D341Med (cell line): ENCODE measurements at places on chromosomes 16 and 17.

GRCh38 chr17:5381542-5381941 is 37.9 kb downstream of the NUP88 start:
- no peak for DNase-seq

- no peak for DNase-seq
Observed at GRCh38 chr17:57574040-57574513, 171.0 kb downstream of the CCDC182 start.

DNA sequence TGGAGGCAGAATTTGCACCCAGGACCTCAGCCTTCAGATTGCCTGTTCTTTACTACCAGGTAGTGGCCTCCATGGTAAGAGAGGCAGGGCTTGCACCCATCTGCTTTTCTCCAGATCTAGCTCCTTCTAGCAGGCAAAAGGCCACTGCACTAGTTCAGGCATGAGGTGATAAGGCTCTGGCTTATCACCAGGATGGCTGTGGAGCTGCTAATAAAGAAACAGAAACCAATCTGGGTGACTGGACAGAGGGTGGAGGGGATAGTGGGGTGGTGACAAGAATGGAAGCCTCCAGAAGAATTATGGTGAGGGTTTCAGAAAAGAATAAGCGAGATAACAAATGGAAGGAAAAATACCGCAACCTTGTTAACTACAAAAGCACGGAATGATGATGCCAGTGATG is 15.5 kb upstream of the SUPT4H1 start:
- no peak for DNase-seq

DNA sequence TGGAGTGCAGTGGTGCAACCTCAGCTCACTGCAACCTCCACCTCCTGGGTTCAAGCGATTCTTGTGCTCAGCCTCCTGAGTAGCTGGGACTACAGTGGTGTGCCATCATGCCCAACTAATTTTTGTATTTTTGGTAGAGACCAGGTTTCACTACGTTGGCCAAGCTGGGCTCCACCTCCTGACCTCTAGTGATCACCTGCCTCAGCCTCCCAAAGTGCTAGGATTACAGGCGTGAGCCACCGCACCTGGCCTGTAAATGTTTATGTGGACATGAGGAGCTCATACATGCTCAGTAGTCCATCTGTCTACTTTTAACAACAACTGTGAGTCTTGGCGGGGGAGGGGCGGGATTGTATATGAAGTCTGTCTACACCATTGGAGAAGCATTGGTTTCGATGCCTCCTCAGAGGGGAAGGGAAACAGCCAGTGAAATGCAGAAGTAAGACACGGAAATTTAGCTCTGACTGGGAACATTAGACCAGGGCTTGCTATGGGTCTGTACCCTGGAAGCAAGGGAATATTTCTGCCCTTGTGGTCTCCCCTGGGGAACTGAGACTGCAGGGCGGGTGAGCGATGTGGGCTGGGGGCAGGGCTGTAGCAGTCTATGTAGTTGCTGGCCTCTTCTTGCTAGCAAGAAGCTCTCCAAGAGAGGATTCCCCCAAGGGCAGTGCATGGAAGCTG is 9.3 kb downstream of the NUBP1 start:
- DNase-seq, result no peak

DNA sequence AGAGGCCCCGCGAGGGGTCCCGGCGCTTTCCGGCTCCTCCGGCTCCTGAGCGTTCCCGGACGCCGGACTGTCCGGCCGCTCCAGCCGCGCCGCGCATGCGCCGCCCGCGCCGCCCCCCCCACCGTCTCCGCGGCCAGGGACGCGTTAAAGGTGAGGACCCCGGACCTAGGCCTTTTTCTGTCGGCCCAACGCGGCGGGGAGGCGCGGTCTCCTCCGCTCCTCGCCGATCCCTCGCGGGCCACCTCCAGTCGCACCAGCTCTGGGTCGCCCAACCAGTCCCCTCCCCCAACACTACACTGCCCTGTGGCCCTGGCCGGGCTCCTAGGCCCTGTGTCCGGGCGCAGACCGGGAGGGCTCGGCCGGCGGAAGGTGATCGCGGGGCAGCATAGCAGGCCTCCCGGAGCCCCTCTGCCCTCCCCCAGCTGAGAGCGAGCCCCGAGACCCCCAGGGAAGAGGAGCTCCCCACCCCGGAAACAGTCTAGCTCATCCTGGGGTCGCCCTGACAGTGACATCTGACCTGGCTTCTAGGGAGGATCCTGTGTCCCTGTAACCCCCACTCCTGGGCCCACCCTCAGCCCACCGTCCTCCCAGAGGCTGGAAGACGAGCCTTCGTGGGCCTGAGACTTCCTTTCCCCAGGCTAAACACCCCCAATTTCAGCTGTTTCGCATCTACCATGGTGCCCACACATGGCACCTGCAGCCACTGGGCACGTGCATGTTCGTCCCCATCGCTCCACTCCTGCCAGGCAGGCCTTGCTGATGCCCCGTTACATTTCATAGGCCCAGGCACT is 14.7 kb upstream of the BCAR1 start:
- peak; percentile 76 for DNase-seq

DNA sequence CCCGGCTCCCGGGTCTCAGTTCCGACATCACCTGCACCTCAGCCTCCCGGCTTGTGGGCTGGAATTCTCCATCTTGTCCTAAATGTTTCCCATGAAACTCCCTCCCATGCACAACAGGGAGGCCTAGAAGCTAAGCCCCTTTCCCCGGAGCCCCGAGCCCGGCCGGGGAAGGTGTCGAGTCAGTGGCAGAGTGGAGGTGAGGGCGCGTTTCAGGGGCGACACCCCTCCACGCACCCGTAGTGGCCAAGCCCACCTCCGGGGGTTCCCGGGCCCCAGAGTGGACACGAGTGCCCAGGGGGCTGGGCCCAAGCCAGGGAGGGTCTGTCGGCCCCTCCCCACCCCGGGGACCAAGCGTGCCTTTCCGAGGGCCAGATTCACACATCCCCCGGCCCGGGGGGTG is 25.0 kb upstream of the C1QTNF8 start:
- DNase-seq, result no peak

DNA sequence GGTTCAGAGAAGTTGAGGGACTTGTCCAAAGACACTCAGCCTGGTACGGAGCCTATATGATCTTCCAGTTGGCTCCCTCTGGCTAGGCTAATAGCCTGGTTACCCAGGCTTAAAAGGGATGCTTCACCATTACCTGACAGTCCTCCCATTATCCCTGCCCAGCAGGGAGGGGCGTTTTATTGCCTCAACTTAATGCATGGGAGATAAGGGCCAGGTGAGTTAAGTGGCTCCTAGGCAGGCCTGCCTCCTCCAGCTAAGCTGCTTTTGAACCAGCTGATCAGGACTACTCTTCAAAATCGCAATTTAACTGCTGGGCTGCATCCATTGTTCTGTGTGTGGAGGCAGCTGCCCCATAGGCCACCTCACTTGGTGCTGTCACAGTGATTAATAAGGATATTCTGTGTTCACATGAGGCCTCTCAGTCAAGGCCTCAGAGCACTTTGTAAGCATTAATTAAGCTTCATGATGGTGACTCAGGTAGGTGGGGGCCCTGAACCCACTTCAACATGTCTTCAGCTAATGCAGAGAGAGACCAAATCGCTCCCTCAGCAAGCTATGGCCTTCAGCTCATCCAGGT is 27.9 kb downstream of the SMPD3 start:
- no peak for DNase-seq

DNA sequence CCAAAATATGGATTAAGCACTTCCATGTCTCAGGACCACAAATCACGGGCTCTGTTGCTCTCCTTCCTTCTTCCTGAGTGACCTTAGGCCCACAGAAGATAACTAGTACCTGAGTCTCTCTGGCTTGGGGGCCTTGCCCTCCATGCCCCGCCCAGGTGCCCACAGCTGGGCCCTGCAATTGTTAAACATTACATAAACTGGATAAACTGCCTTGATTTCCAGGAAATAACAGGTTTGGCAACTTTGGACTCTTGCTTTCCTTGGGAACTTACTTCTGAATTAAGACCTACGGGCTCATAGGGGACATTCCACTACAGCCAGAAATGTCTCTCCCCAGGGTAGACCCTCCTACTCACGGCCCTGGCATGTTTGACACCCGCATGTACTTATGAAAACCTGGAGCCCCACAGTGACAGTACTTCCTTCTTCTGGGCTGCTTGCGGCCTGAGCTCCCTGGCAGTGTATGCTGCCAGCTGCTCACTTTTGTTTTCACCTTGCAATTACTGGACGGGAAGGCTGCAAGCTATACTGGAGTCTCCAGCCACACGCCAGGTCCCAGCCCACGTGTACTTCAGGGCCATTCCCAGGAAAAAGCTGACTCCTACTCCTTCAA is 2.3 kb upstream of the UBALD2 start:
- peak; percentile 27 for DNase-seq

DNA sequence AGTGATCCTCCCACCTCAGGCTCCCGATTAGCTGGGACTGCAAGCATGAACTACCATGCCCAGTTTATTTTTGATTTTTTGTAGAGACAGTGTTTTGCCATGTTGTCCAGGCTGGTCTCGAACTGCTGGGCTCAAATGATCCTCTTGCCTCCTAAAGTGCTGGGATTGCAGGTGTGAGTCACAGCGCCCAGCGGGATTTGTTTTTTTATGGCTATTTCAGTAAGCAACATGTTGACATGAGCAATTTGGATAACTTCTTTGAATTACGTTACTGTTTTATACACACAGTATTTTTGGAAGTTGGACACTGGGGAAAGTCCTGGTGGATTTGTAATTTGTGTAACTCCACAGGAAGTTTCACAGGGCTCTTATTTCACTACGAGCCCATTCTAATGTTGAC is 18.5 kb upstream of the RHOT1 start:
- DNase-seq, result no peak

- DNase-seq, result no peak
Observed at GRCh38 chr17:18129041-18129502, 20.5 kb downstream of the MYO15A start.

DNA sequence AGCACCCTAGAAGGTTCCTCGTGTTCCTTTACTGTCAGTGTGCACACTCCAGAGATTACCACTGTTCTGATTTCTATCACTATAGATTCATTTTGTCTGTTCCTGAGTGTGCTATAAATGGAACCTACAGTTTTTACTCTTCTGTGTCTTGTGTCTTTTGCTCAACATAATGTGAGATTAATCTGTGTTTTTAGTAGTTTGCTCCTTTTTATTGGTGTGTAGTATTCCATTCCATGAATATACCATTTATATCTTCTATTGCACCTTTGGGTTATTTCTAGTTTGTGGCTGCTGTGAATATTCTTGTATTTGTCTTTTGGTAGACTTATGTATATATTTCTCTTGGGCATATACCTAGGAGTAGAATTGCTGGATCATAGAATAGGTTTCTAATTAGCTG is 68.2 kb downstream of the AP2B1 start:
- no peak for DNase-seq

DNA sequence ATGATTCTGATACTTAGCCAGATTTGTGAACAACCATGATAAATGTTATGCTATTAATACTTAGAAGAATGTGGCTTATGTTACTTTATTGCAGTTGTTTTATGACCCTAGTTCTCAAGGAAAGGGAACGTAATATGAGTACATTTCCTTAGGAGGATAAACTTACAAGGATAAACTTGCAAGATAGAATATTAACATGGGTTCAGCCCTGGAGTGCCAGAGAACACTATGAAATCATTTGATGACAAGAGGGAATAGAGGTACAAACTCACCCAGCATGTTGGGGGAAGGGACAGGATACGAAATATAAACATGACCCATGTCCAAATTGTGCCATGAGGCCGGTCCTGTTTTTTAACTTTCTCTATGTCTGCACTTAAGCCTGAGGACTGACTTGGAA is 13.0 kb upstream of the ABCA5 start:
- DNase-seq, result no peak

DNA sequence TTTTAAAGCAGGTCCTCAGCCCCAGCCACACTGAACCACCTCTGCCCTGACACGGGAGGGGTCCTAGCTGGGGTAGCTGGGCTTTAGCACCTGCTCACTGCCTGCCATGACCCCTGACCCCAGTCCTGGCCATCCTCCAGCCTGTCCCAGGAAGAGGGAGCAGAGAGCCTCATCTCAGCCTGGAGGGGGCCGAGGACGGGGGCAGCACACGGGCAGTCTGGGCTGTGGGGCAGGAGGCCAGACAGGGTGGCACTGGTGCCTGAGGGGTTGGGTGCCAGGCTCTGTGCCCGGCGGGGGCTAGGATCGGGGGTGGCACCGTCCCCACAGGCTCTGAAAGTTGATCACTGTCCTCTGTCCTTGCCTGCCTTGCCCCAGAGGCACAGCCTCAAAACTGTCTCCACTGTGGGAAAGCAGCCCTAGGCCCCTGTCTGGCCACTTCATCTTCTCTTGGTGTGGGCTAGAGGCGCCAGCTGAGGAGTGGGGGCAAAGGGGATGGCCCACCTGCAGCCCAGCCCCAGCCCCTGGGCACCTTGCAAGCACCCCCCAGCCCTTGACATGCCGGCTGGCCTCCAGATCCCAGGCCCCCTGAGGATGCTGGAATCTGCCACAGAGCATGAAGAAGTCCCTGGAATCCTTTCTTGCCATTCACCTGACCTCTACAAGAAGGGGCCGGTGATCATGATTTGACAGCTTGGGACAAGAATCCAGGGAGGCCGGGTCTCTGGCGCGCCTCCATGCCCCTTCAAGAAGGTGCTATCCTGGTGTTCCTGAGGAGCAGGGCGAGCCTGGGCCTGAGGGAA is 15.7 kb downstream of the ENDOV start:
- DNase-seq, result no peak

DNA sequence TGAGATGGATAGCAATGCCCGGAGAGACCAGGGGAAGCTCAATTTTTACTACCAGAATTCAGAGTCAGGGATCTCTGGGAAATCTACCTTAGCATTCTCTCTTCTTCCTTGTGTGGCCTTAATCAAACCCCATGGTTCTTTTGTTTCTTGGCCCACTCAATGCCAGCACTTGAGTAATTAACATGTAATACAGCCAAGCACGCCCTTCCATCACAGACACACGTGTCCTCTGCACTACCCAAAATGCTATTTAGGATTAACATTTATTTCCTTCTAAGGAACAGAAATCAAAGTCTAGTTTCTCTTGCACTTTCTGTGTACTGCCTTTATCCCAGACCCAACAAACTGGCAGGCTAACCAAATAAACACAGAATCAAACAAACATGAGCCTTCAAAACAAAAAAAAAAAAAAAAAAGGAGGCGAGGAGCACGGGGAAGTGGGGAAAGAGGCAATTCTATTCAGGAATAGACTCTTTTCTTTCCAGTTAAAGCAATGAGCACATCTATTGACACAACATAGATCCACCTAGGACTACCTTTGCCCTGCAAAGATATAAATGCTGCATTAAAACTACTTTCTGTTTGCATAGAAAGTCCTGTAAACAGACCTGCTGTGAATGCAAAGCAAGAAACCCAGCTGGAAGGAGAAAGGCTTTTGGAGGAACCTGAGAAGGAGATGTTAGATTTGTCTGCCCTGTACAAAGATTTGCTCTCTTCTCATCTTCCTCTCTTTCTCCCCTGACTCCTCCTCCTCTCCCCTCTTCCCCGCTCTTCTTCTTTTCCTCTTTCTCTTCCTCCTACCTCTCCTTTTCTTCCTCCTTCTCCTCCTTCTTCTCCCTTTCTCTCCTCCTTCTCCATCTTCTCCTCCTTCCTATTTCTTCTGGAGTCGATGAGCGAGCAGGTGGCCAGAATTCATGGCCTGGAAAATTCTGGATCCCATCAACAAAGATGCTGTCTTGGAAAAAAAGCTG is 294.4 kb downstream of the NPIPA8 start:
- no peak for DNase-seq

GRCh38 chr17:29740017-29740416 is 117.3 kb upstream of the CORO6 start:
- DNase-seq, result no peak
